ENCODE measurements at places on chromosomes 6 and 20.
A peak's percentile ranks its signal among the peaks of the same experiment; 100 is the strongest.

- no peak for DNase-seq
These were observed 10.7 kb upstream of the TCFL5 start for GRCh38 chr20:62872184-62872847.

DNA sequence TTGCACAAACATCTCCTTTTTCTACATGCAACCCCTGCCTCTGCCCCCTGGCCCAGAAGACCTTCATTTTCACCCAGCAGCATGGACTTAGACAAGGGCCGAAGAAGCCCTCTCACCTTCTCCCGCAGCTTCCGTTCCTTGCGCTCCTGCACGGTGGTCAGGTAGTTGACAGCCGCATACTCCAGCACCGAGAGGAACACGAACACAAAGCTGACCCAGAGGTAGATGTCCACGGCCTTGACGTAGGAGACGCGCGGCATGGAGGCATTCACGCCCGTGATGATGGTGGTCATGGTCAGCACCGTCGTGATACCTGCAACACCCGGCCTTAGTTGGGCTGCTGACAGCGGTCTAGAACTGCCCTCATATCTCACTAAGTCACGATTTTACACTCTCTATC lies 47.1 kb upstream of the GABRR1 start:
- no peak for DNase-seq

DNA sequence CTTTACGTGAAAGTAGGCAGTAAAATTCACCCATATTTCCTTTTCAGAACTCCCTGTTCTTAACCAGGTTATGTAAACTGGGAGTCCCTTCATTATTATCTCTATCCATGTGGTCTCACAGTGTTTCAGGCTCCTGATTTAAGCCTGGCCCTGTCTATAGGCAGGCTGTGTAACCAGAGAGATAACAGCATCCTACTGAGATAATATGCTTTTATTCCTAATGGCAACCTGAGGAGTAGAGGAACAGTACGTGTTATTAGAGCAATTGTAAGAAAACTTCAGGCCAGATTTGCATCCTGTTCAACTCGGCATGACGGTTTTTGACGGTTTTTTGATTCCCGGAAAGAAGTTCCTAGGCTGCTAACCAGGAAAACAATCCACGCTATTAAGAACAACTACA lies 16.9 kb downstream of the FUT9 start:
- no peak for DNase-seq

GRCh38 chr20:5529331-5530148 lies 212.8 kb upstream of the PROKR2 start:
- peak; percentile 74 for DNase-seq

DNA sequence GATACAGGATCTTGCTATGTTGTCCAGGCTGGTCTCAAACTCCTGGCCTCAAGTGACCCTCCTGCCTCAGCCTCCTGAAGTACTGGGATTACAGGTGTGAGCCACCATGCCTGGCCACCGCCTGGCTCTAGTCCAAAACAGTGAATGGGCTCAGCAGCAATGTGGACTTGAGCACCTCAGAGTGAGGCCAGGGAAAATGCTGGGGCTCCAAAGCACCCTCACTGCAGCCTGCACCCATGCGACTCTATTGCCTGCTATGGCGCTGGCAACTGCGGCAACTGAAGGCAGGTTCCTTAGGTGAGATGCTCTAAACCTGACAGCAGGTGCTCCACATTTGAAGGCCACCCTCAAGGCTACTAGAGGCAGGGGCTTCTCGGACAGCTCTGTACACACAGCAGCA lies 26.5 kb downstream of the MAP1LC3A start:
- DNase-seq, result no peak

GRCh38 chr6:41487860-41488432 lies 58.2 kb upstream of the FOXP4 start:
- no peak for DNase-seq

DNA sequence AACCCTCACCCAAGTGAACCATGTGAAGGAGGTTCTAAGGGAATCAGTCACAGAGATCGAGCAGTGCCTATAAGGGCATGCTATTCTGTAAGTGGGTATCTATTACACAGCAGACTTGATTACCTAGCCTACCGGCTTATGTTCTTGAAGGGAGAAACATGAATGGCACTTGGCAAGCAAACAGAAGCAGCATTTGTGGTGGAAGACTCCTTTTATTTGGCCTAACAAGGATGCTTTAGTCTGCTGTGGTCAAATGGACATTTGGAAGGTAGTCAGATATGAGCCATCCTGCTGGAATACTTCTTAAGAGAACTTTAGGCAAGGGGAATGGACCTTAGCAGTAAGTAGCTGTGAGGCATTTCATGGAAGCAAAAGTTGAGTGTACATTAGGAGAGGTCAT lies 126.3 kb downstream of the COL12A1 start:
- no peak for DNase-seq

- no peak for DNase-seq
These were observed 43.3 kb downstream of the SCP2D1 start for GRCh38 chr20:18856873-18857272.

- no peak for DNase-seq
These were observed 99.5 kb downstream of the LINC00237 start for GRCh38 chr20:21006611-21007010.

GRCh38 chr6:8939615-8940014 lies 504.3 kb upstream of the SLC35B3 start:
- peak; percentile 26 for DNase-seq
